Keratinocyte (primary cell): ENCODE measurements at places on chromosomes 11 and 22.

- DNase-seq, result no peak
These were observed 137.3 kb downstream of the WNT11 start for GRCh38 chr11:76069001-76069400.

GRCh38 chr11:64001484-64002420 lies 15.5 kb downstream of the OTUB1 start:
- DNase-seq, result no peak

- DNase-seq, result no peak
These were observed 27.2 kb upstream of the PARVB start for GRCh38 chr22:43996981-43997265.

GRCh38 chr11:72218251-72218745 lies 1.7 kb downstream of the FOLR2 start:
- no peak for DNase-seq

DNA sequence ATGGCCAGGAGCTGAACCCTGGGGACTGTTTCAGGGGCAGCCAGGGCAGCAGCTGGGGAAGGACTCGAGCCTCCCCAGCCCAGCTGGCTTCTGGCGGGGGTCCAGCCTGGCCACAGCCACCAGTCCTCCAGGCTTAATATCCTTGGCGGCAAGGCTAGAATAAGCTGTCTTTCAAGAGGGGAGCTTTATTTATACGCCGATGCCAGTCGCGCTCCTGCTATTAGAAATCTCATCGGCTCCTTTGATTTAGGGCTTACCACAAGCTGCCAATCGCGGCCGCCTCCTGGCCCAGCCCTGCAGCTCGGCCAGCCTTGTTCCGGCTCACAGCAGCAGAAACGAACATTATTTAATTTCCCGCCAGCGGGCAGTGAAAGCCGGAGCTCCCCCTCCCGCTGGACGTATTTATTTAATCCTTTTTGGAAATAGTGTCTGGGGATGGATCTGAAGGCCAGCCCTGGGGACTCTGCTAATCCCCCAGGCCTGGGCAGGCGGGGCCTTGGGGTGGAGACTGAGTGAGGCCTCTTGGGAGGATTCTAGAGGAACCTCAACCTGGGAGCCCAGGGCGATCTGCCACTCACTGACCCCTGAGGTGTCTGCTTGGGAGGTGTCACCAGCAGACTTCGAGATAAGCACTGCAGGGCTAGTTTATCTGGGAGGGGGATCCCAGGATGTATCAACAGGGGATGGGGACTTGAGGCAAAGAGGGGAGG lies 363.1 kb downstream of the MN1 start:
- DNase-seq, result no peak

GRCh38 chr11:111417011-111417765 lies 38.1 kb upstream of the POU2AF1 start:
- DNase-seq, result no peak
